ENCODE measurements at places on chromosomes 6 and 20. TPM values are rescaled to one million over a fixed set of nuclear protein-coding genes. Genes with fewer than 3 reads are reported as not detected.

The STMND1 gene
- not detected for polyA plus RNA-seq

The UBE2J1 gene
- polyA plus RNA-seq, result 65.1 TPM

The HLA-DQB2 gene
- not detected for polyA plus RNA-seq

The RAD21L1 gene
- polyA plus RNA-seq, result not detected

The CCR6 gene
- polyA plus RNA-seq, result 1.2 TPM

The TMEM74B gene
- polyA plus RNA-seq, result 54.6 TPM
